ENCODE measurements at places on chromosomes 16 and 17.

DNA sequence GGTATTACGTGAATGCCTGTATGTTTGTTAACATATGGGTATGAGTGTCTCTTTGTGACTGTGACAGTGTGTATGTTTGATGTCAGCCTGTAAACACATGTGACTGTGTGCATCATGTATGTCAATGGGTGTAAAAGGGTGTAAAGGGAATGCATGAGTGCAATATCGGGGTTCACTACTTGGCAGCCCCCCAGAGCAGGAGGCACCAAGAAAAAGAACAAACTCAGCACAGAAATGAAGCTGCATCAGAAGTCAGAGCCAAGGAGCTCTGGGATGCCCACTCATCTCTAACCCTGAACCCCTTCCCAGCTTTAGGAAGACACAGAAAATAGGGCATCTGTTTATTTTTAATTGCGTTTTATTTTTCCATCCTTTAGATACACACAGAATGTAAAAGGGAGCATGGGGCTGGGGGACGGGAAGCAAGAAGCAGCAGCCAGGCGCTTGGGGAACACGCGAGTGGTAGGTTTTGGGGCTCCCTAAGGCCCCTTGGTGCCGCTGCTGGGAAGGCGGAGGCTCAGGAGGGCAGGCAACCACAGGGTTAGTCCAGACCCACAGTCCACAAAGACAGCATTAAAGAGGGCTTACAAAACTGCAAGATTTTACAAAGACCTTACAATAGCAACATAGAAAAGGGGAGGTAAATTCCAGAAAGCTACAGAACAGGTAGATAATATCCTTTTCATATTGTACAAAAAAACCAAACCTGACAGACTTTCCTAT, 2.3 kb upstream of the HOXB6 start:
- DNase-seq: no peak

GRCh38 chr17:14779241-14779640, 478.4 kb downstream of the HS3ST3B1 start:
- no peak for DNase-seq

DNA sequence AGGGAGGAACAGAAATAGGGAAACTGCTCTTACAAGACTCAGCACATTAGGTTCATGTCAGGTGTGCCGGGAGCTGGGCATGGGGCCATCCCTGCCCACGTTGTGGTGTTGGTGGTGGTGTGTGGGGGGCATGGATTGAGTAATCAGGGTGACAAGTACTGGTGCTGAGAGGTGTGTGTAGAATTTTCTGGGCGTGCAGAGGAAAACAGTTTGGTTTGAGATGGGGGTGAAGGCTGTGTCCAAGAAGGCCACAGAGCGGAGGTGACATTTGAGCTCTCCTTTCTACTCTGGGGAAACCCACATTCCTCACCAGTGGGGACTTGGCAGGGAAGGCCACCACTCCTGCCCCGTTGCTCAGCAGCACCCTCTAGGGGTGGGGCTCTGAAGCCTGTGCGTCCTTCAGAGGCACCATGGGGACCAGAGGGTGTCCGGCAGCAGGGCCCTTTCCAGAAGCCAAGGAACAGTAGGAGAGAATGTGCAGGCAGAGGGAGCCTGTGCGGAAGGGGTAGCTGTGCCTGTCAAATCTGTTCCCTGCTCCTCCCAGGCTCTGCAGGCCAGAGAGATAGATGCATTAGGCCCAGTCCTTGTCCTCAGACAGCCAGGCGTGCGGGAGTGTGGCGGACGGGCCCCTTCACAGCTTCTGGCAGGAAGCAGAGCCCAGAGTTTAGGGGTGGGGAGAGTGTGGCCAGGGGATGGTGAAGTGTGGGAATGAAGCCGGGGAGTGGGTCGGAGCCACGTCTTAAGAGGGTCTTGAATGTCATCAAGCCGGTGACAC, 48.7 kb upstream of the GSE1 start:
- DNase-seq: peak; percentile 49

- DNase-seq: no peak
Measured at GRCh38 chr16:72355561-72355960, 183.6 kb upstream of the PMFBP1 start.

GRCh38 chr16:1932050-1933028, 10.7 kb downstream of the MSRB1 start:
- DNase-seq: no peak

- DNase-seq: no peak
Measured at GRCh38 chr17:35743626-35744328, 9.3 kb downstream of the GAS2L2 start.

- no peak for DNase-seq
Measured at GRCh38 chr16:1778200-1779179, 3.9 kb downstream of the SPSB3 start.

- no peak for DNase-seq
Measured at GRCh38 chr17:17186051-17186450, 20.1 kb downstream of the PLD6 start.

DNA sequence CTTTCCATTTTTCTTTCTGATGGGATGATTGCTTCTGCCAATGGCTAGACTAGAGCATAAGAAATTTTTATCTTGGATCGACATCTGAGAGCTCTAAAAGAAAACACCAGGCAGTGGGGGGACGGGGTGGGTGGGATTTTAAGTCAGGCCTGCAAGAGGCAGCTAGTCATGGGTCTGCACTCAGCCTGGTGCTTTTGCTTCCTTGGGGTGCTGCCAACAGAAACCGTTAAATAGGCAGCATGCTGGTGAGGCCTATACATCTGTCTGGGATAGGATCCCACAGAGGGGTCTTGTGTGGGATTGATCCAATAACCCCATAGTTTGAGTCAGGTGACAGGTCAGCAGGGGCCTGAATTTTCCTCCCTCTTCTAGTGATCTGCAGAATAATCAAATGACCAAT, 26.9 kb downstream of the ZNRF1 start:
- no peak for DNase-seq

DNA sequence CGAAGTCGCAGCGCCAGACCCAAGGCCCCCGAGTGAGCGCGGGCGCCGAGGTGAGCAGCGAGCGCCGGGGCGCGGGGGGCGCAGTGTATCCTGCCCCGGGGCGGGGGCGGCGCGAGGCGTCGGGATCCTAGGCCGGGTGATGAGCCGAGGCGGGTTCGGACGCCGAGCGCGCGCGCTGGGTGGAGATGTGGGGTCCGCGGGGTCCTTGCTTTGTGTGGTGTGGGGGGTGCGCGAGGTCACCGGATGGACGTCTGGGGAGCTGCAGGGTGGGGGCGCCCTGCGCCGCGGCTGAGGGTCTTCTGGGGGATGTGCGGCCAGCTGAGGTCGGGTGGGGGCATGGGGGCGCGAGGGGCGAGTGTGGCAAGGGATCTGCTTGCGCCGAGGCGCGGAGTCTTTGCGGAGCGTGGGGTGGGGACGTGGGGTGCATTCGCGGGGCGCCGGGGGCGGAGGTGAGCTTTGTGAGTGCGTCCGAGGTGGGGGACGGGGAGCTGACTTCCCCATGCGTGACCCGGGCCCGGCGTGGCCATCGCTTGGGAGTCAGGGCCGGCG, 560 bp downstream of the RAI1 start:
- DNase-seq: no peak

DNA sequence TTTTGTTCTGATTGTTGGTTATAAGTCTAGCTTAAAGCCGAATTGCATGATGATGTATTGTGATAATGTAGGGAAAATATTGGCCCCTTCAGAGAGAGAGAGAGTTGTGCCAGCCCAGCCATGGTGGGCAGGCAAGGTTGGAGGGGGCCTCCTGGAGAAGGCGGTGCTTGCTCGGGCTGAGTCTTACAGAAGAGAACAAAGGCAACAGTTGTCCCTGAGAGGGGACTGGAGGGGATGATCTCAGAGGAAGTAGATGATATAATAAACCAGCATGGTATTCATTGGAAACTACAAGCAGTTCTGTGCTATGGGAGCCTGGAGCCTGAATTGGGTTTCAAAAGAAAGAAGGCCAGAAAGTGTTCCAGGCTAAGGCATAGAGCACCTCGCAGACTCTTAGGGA, 173.8 kb downstream of the RPTOR start:
- no peak for DNase-seq

DNA sequence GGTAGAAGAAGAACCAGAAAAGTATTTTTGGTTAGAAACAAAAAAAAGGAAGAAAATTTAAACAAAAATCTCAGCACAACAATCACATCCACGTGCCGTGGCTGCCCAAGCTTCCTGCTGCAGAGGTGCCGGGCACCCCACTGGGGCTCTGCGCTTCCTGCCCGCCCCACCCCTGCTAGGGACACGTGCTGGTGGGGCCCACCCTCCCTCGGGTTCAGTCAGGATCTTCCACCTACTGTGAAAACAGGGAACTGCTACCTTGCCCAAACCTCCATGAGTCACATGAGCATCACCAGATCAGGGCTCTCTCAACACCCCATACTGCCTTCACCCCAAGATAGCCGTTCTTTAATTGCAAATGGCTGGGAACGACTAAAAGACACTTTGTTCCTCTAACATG, 24.4 kb upstream of the CYTH1 start:
- DNase-seq: peak; percentile 77

DNA sequence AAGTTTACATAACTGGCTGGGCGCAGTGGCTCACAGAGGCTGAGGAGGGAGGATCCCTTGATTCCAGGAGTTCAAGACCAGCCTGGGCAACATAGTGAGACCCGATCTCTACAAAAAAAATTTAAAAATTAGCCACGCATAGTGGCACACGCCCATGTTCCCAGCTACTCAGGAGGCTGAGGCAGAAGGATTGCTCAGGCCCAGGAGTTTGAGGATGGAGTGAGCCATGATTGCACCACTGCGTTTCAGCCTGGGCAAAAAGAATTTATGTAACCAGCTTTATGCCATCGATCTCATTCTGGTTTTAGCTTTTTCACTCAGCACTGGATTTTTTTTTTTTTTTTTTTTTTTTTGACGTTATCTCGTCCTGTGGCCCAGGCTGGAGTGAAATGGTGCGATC, 9.1 kb upstream of the CD300E start:
- no peak for DNase-seq

GRCh38 chr16:67150833-67151396, at the start of gene B3GNT9:
Gene B3GNT9 (minus strand): TSS chr16:67150998. CDS start chr16:67150485, 513 bp downstream.
- peak; percentile 44 for DNase-seq

GRCh38 chr17:19743101-19744100, 4.7 kb downstream of the ALDH3A1 start:
- DNase-seq: no peak

GRCh38 chr17:74379495-74380085, 12.3 kb downstream of the GPR142 start:
- DNase-seq: peak; percentile 83

GRCh38 chr16:81581107-81581506, 136.5 kb downstream of the CMIP start:
- no peak for DNase-seq

DNA sequence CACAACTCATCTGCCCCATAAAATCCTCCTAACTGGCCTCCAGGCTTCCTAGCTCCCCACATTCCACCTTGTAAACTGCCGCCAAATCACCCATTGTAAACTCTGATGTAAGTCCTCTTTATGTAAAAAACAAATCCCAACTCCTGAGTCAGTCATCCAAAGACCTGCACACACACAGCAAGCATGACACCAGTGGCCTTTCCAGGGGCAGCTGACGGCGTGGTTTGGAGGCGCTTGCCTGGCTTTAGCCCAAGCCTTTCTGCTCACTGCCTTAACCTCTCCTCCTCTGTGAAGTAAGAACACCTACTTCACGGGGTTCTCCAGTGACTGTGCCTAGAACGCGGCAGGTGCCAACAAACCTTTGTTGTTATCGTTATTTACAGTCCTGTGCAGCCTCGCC, 14.0 kb downstream of the UBE2O start:
- DNase-seq: no peak

- DNase-seq: no peak
Measured at GRCh38 chr16:9977333-9977897, 204.8 kb downstream of the GRIN2A start.

DNA sequence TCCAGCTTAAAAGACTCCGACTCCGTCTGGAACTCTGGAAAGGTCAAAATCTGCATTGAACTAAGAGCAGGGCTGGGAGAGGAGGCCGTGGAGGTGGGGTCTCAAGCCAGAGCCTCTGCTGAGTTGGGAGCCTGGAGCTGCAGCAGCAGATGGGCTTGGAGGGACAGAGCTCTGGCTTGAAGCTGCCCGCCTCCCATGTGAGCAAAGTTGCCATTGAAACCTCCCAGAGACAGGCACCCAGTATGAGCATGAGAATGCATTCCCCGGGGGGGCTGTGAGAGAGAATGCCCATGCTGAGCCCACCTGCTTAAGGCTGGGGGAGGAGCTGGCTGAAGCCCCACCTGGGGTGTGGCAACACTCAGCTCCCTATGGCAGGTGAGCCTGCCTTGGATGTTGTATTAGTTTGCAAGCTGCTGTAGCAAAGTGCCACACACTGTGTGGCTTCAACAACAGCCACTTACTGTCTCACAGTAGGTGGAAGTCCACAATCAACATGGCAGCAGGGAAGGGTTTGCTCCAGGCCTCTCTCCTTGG, 9.6 kb downstream of the KIF19 start:
- no peak for DNase-seq

GRCh38 chr17:27547301-27547683, 83.7 kb upstream of the LGALS9 start:
- DNase-seq: no peak

DNA sequence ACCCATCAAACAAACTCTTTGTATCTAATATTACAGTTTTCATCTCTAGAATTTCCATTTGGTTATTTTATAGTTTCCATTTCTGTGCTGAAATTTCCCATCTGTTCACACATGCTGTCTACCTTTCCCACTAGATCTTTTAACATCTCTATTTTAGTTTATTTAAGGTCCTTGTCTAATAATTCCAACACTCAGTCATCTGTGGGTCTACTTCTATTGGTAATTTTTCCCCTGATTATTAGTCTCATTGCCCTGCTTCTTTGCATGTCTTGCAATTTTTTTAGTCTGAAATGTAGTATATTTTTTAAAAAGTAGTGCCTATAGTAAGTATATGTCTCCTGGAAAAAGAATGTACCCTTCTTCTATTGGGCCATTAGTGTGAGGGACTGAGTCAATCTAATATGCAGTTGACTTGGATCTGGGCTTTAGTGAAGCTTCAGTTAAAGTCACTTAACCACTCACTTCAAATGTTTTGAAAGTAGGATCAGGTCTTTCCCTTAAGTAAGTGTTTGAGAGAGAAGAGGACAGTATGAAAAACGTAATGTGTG, 370.8 kb downstream of the SEC14L1 start:
- no peak for DNase-seq

- no peak for DNase-seq
Measured at GRCh38 chr16:87330646-87331045, 13.5 kb upstream of the C16orf95 start.

DNA sequence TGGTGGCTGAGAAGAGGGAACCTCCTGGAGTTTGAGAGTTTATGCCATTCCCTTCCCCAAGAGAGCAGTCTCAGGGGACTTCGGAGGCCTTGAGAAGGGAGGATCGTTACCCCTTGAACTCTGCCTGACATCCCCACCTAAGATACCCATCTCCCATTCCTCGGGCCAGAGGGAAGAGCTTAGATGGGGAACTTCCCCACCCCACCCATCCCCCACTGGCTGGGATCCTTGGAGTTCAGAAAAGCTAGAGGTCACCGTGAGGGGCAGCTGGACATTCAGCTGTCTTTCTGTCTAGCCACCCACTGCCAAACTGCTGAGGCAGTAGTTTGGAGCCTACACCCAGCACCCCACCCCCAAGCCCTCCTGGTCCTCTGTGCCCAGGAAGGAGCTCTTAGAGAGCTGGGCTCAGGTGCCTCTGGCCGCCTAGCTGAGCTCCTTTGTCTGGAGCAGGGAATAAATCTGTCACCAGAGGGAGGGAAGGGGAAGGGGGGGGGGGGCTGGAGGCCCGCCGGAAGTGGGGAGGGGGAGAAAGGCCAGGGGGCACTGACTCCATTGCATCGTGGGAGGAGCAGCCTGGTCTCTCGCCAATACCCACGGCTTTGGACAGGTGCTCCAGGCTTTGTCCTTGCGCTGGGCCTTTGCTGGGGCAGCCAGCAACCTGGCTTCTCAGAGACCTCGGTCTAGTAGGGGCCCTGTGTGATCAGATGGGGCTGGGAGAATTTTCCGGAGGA, 1.0 kb downstream of the HSD11B2 start:
- no peak for DNase-seq

GRCh38 chr17:79008666-79009387, 737 bp downstream of the CANT1 start:
- DNase-seq: no peak
